ENCODE measurements at places on chromosomes 1 and 21. TPM values are rescaled to one million over a fixed set of nuclear protein-coding genes. Genes with fewer than 3 reads are reported as not detected.

Gene CNIH3
- 3.5 TPM for polyA plus RNA-seq

Gene ARHGEF10L
- polyA plus RNA-seq = 40.4 TPM

Gene CHODL
- polyA plus RNA-seq = 0.31 TPM

Gene SHISA4
- polyA plus RNA-seq = 31.2 TPM

Gene L1TD1
- 0.53 TPM for polyA plus RNA-seq

Gene ITLN2
- polyA plus RNA-seq = 3.6 TPM

Gene FMOD
- polyA plus RNA-seq = 161 TPM

All from hepatocyte (in vitro differentiated cells).